GM06990 (cell line): ENCODE measurements at places on chromosomes 16 and 17.

GRCh38 chr16:997440-998051 lies 16.0 kb downstream of the SOX8 start:
- no peak for DNase-seq

GRCh38 chr16:17724242-17724898 lies 253.6 kb upstream of the XYLT1 start:
- DNase-seq, result no peak

- no peak for DNase-seq
Measured at GRCh38 chr17:3843935-3844516, 2.0 kb downstream of the NCBP3 start.

- no peak for DNase-seq
Measured at GRCh38 chr16:11639925-11640899, 28.0 kb upstream of the SNN start.

GRCh38 chr17:44002141-44002848 lies 2.1 kb upstream of the NAGS start:
- DNase-seq, result no peak

DNA sequence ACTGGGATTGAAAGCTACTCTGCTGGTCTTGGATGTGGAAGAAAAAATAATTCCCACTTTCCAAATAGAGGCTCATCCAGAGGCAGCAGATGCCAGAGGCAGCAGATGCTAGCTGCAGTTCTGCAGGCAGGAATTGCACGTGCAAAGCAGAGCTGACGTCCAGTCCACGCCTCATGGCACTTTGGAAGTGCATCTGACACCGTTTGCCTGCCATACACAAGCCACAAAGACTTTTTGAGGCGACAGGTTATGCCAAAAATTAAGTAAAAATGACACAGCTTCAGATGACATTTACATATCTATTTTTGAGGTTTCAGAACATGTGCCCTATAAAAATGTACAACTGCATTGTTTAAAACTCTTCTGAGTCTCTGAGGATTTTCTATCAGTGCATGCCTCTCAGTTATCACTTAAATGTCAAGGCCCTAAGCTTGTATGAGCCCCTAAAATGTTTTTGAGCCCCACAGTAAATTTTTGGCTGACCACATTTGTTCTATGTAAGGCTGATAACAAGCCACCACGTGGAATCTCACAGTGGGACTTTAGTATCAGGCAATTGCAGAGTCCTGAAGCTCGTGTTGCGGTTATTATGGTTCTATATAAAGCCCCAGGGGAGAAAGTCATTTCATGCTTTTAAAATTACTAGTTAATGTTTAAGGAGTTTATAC lies 239.2 kb downstream of the PRKCA start:
- peak; percentile 72 for DNase-seq

DNA sequence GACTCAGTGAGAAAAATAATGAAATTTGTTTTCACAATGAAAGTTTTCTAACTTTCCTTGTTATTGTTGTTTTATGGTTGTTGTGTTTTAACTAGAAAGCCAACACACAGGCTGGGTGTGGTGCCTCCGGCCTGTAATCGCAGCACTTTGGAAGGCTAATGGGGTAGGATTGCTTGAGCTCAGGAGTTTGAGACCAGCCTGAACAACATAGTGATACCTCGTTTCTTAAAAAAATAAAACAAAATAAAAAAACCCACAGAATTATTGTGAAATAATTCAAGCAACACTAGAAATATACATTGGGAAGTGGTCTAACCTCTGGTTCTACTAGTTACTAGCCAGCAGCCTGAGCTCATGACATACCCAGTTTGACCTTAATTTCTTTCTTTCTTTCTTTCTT lies 630 bp downstream of the MILR1 start:
- DNase-seq, result no peak

DNA sequence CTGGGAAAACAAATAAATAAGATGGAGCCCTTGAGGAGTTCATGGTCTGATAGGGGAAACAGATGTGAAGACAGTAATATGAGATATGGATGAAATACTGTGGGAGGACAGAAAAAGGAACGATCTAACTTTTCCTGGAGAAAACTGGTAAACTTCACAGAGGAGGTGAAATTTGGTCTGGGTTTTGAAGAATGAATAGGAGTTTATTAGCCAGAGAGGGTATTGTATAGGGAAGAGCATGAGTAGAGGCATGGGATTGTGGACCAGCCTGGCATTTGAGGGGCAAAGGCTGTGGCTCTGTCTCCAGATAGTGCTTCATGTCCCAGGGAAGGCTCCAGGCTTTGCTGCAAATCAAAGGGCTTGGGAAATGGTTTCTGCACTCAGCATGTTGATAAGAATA lies 1.6 kb downstream of the LPO start:
- no peak for DNase-seq

DNA sequence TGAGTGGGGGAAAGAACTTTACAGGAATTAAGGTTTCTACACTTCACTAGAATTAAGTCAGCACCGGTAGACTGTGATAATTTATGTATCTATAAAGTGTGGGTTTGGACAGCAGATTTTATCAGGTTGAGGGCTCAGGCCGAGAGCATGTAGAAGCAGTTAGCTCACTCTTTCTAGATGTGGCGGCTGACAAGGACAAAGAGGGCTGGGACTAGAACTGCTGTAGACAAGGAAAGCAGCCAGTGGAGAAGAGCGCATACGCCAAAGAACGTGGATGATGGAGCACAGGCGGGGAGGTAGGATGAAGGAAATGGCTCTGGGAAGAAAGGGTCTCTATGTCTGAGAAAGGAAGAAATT lies 504 bp upstream of the GOSR1 start:
- peak; percentile 18 for DNase-seq

DNA sequence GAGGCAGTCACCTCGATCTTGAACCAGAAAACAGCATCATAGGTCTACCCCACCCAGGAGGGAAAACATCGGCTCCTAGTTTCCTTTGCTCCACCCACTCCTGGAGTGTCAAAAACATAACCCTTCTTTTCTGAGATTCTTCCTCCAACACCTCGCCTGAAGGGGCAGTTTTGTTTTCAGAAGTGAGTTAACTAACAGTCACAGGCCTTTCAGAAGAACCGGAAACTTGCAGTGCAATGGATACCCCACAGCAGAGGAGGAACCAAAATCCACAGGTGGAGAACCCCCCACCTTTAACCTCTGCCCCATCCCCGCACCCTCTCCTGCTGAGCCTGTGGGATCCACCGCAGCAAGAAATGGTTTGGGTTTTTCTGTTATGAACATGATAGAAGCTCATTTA lies 7.8 kb upstream of the TEX2 start:
- no peak for DNase-seq

GRCh38 chr17:63039899-63040602 lies 74.0 kb downstream of the TANC2 start:
- no peak for DNase-seq

DNA sequence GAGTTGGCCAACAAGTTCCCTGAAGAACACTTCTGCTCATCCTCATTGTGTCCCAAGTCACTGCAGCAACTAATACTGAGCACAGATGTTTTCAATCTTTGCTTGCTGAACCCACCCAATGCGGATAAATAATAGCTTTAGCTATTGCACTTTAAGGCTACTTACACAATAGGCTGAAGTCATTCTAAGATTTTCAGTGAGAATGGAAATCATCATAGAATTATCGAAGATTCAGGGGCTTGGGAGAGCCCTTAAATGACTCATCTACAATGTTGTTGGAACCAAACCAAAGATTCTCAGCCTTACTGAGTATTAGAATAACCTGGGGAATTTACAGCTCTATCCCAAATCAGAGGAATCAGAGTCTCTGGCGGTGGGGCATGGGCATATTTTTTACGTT lies 51.2 kb downstream of the SYCE1L start:
- DNase-seq, result no peak

DNA sequence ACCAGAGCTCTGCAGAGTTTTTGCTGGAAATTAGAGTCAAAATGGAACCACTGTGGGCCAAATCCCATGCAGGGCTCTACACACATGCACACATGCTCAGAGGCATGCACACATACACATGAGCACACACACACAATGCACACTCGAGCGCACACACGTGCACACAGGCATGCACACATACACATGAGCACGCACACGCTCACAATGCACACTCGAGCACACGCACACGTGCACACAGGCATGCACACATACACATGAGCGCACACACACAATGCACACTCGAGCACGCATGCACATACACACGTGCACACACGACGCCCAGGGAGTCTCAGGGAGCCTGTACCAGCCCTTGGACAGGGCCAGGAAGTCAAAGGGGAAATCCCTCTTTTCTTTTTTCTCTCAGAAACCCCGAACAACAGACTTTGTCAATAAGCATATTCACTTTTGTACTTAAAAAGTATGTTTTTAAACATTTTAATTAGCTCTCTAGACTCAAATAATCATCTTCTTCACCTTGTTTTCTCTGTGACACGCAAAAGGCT lies 8.5 kb upstream of the METRNL start:
- DNase-seq, result no peak

GRCh38 chr17:4944163-4944553 lies 4.1 kb downstream of the RNF167 start:
- DNase-seq, result no peak

GRCh38 chr17:73481676-73482075 lies 162.6 kb downstream of the SDK2 start:
- no peak for DNase-seq

DNA sequence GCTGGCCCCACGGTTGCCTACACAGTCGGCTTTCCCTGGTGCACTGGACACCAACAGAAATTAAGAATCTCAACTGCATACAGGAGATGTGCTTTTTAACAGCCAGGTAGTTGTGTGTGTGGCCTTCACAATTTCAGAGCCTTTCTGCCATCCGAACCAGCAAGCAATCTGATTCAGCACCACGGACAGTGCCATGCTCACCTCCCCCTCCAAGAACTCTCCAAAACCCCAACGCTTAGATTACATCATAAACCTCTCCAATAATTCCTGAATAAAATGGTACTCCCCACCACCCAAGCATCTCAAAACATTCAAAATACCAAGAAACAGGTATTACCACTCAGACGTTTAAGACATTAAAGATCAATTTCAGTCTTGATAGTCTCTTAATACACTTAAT lies 31.8 kb downstream of the USP7 start:
- no peak for DNase-seq

DNA sequence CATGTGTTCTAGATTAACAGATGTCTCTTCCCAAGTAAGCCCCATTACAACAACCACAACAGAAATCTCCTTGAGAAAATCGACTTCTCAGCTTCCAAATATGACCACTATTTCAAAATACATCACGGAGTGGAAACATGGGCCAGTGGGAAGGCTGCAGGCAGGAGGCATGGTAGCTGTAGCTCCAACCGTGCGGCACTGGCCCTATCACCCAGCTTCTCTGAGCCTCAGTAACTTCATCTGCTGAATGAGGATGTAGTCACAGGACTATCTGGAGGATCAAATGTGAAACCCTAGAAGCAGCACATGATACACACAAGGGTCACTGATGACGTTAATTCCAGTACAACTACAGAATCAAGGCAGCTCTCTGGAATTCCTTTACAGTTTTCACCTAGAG lies 112.2 kb downstream of the VPS53 start:
- no peak for DNase-seq
